T-cell (primary cell): ENCODE measurements at places on chromosomes 11 and 22. TPM values are rescaled to one million over a fixed set of nuclear protein-coding genes. Genes with fewer than 3 reads are reported as not detected.

- DNase-seq = no peak
These were observed 47.5 kb upstream of the SCUBE2 start for GRCh38 chr11:9138612-9139579.

Gene AASDHPPT
- 33.0 TPM for total RNA-seq

Gene GUCY1A2
- 0.10 TPM for total RNA-seq

DNA sequence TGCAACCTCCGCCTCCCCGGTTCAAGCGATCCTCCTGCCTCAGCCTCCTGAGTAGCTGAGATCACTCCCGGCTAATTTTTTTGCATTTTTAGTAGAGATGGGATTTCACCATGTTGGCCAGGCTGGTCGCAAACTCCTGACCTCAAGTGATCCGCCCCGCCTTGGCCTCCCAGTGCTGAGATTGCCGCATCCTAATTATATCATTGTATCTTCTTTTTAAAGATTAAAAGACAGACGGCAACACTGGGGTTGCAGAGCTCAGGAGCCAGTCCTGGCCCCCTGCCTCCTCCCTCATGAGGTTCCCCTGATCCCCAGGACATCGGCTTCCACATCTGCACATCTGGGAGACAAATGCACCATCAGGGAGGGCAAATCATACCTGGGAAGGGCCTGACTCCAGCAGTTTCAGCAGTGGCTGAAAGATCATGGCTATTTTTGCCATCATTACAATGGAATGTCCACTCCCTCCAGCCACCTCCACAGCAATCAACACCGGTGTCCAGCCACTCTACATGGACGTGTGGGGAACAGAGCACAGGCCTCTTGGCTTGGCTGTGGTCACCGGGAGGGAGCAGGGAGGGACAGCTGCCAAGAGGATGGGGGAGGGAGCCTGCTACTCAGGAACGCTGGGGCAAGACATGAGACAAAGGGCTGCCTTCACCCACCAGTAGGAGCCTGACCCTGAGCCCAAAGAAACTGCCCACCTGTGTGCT lies 9.2 kb upstream of the CELSR1 start:
- DNase-seq = no peak

Gene CTNND1
- total RNA-seq = 15.6 TPM

DNA sequence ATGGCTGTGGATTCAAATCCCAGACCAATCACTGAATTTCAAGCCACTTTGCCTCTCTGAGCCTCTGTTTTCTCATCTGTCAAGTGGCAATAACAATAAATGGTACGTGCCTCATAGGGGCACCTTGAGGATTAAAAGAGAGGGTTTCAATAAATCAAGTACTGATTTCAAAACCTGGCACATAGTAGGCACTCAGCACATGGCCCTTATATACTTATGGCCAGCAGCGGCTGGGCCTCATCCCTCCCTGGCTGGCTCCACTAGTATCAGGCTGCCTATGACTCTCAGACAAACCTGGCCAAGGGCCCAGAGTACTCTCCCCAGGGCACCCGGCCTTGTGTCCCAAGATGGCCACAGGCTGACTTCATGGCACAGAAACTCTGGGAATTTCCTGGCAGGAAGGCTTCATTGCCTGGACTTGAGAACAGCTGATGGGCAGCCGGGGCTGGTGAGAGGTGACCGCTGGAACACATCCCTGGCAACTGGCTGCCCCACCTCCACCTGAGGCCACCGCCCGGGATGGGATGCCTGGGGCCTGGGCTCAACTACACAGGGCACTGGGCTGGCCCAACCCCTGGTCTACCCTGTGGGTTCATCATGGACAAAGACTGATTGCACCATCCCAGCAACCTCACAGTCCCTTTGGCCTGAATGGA lies 3.4 kb downstream of the FADS3 start:
- no peak for DNase-seq

GRCh38 chr11:63764340-63764678 lies 4.3 kb downstream of the ZFTA start:
- DNase-seq = no peak

- no peak for DNase-seq
These were observed 25.1 kb downstream of the GLB1L2 start for GRCh38 chr11:134356656-134357544.

DNA sequence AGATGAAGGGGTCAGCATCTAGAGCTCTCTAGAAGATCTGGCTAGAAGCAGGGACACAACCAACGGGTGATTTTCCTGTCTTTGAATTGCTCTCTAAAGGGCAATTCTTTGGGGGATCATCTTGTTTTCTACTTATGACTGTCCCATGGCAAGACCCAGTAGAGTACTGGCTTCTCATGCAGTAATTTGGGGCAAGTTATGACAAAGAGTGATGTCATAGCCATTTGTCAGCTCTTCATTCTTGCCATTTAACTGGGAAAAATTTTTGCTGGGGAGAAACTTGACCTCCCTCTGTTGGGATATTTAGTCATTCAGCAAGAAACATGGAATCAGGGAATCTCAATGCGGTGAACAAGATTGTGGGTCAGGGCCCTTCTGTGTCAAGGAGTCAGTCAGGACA lies 80.4 kb downstream of the SLC1A2 start:
- DNase-seq = no peak

Gene HBE1
- total RNA-seq = 3.1 TPM

DNA sequence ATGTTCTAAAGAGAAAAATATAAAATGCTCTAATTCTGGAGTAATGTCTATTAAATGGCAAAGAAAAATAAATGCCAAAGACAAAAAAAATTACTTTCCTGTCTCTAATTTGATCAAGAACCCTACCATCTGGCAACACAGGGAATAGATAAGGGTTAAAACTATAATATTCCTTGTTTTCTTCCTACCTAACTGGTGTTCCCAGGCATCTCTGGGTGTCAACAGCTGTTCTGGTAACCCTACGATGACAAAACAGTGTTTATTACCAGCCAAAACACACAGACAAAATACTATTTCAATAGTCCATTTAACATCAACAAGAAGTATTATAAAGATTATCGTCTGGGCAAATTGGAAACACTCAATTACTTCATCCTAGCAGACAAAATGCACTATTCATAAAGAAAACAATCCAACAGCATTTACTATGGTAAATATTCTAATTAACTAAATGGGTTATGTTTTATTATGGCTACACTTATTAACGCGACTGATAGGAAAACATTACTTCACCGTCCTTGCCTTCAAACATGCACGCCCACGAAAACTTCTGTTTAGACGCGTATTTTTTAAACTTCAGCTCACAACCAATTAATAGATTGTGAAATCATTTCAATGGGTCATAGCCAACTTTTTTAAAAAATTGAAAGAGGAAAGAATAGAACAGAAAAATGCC lies 50.6 kb downstream of the LGR4 start:
- DNase-seq = no peak

Gene WEE1
- total RNA-seq = 3.8 TPM

DNA sequence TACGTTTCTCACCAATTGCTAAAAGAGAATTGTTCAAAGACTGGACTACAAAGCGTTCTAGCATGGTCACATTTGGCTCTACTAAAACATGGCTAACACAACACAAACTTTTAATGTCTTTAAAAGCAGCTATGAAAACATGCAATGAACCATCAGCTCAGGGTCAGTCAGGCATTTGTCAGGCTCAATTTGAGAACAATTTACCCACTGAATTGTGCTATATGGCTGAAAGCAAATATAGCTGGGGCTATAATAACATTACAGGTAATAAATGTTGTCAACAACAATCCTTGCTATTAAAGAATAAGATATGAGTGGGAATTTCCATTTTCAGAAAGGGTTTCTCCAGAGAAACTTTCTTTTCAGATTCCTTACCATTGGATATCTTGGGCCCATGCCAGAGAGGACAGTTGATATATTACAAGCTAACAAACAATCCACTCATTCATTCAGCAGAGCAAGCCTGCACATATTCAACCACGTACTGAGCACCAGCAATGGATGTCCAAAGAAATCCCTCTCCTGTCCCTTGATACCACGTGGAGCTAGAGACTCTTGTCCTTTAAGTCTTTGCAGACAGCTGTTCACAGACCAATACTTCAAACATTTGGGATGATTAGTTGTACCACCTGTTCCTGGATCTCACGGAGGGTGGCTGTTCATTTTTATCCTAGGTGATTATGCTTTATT lies 82.5 kb upstream of the DDI1 start:
- no peak for DNase-seq

Gene EMID1
- 0.49 TPM for total RNA-seq

GRCh38 chr22:49724893-49725489 lies 102.7 kb downstream of the BRD1 start:
- peak; percentile 47 for DNase-seq

Gene RAG2
- not detected for total RNA-seq

GRCh38 chr11:119484741-119485605 lies 62.0 kb upstream of the THY1 start:
- DNase-seq = no peak

DNA sequence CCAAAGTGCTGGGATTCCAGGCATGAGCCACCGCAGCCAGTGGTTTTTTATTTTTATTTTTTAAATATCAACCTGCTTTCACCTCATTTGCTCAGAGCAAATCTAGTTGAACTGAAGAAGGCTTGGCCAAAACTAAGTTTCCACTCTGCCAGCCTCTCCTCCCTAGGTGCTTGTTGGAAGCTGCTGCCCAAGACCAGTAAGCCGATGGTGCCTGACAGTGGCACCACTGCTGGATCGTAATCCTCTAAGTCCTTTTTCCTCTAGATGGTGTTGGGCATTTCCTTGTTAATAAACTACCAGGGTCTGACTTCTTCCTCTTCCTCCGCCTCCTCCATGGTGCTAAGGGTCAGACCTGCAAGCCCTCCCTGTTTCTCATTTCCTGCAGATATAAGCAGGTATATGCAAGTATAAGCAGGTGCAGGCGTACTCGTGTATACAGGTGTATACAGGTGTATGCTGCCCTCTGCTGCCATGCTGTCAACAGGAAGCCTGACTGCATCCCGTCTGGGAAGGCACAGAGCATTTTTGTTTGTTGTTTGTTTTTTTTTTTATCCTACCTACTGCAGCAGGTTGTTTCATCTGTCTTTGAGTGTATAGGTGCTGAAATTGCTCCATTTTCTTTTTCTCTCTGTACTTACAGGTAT lies 1.6 kb downstream of the NADSYN1 start:
- DNase-seq = peak; percentile 38

DNA sequence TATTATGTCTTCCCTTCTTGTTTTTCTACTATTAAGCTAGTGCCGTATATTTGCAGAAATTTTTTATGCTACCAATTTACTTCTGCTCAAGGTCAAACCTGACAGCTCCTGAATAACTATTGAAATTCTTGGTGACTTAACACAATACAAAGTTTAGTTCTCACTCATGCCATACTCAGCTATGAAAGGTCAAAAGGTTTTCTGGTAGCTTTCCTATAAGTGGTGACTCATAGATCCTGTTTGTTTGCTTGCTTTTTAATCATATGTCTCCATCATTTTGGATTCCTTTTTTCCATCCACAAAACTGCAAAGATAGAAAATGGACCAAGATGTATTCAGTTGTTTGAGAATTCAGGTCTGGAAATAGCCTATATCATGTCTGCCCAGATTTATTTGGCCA lies 855.8 kb upstream of the LRRC4C start:
- DNase-seq = no peak

DNA sequence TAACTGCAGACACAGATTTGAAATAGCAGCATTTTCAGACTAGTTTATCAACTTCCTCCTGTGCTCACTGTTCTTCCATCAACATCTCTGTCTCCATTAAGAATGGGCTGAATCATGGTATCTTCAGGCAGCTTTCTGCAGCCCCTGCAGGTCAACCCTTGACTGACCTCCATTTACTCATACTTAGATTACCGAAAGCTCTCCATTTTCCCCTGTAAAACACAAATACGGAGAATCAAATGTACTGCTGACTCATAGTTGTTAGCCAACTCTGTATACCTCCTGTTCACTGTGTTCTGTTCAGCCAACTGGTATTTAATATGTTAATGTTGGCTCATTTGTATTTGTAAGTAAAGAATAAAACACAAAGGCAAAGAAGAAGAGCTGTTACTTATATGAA lies 364.0 kb downstream of the CASP12 start:
- no peak for DNase-seq

Gene ISX
- not detected for total RNA-seq

GRCh38 chr11:62337303-62338181 lies at the start of gene ASRGL1:
Gene ASRGL1, plus strand, starts transcription at chr11:62337448. Its CDS starts 530 bp downstream, at chr11:62337978.
- peak; percentile 67 for DNase-seq

Gene CERK
- 151 TPM for total RNA-seq

Gene TPBGL
- 0.47 TPM for total RNA-seq

DNA sequence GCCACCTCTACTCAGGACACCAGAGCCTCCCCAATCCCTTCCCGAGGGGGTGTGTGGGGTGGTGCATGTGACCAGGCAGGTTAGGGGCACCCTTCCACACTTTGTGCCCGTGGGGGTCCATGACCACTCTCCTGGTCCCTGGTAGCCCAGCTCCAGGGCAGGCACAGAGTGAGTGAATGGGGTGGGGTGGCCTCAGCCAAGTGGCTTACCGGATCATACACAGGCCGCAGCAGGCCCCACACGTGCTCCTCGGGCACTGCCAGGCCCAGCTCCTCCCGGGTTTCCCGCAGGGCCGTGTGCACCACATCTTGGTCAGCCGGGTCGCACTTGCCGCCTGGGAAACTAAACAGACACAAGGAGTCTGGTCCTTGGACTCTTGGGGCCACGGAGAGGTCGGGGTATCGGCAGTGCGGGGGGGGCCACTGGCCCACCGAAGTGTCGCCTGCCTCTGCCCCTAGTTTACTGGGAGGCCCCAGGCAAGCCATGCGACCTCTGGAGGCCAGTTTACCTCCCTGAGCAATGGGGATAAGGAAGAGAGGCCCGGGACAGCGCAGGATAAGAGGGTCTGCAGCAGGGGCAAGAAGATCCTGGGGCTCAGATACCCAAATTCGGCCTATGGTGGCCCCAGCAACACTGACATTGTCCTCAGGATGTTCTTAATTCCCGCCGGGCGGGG lies 889 bp downstream of the NUDT8 start:
- no peak for DNase-seq

Gene MMP7
- 0.60 TPM for total RNA-seq

Gene NXPE1
- total RNA-seq = not detected

DNA sequence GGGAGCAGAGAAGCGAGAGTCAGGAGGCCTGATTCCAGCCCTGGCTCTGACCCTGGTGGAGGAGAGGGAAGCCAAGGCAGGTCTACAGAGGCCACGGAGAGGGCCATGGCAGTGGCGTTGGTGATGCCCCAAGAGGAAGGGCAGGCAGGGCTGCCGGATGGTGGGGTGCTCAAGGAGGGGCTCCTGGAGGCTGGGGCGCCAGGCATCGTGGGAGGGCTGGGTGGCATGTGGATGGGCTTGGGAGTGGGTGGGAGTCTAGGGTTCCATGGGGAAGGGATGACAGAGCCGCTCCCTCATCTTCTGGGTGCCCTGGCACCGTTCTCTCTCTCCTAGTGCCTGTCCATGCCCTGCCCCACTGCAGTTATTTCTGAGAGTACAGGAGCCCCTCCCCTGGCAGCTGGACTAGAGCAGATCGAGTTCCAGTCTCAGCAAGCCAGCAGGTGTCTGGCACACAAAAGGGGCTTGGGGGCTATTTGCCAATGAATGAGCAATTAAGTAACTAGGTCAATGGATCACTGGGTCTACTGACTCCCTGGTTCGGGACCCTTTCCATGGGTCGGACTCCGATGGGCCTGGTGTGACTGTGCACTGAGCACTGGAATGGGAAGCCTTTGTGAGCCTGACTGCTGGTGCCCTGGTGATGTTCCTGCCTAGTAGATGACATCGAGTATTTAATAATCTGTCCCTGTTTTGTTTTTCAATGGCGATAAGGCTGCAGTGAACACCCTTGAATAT lies 570.0 kb downstream of the TBC1D22A start:
- no peak for DNase-seq

GRCh38 chr22:50505776-50506610 lies 1.5 kb downstream of the LMF2 start:
- DNase-seq = no peak

- no peak for DNase-seq
These were observed 24.2 kb downstream of the FBLN1 start for GRCh38 chr22:45526768-45527360.

GRCh38 chr22:48595511-48595905 lies 1232.2 kb downstream of the BRD1 start:
- no peak for DNase-seq
